ENCODE measurements at places on chromosomes 4 and X.

DNA sequence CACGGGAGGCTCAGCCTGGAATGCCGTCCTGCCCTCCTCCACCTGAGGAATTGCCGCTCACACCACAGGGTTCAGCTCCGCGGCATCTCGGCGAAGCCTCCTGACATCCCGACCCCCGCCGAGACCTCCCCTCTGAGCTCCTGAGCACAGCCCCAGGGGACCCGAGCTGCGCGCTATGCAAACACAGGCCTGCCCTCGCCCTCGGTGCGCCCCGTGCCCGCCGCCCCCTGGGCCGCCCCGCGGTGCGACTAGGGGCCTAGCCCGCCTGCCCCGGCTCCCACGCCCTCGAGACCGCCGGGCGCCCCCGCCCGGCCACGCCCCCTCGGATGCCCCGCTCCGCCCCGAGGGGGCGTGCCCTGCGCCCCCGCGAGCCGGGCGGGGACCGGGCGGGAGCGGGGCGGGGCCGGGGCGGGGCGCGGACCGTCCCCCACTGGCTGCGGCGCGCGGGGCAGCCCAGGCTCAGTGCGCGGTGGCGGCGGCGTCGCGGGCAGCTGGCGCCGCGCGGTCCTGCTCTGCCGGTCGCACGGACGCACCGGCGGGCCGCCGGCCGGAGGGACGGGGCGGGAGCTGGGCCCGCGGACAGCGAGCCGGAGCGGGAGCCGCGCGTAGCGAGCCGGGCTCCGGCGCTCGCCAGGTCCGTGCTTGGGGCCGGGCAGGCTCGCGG lies at the start of gene FGFR3:
Gene FGFR3 (plus strand): TSS at position 462 of the 664 bp plus-strand sequence. CDS start 642 bp downstream, outside the sequence.
- DNase-seq: no peak

- DNase-seq: no peak
Measured at GRCh38 chrX:153450949-153451277, 5.1 kb upstream of the TREX2 start.

- no peak for DNase-seq
Measured at GRCh38 chr4:90443231-90443630, 316.0 kb downstream of the CCSER1 start.

DNA sequence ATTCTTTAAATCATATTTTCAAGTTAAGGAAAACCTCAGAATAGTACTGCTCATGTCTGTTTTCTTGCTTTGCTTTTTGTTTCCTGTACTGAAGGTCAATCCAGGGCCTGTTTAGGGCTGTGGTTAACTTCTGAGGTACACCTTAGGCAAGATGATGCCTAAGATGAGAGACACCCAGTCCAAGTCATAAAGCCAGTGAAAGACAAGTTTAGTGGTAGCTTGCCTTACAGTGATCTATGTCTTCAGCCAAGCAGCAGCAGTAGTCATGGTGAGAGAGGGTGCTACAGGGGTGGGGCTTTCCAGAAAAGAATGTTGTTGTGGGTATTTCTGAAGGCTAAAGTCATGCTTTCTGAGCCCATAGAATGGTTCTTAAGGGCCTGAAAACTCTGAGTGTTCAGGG lies 173.7 kb downstream of the VSIG4 start:
- DNase-seq: no peak

DNA sequence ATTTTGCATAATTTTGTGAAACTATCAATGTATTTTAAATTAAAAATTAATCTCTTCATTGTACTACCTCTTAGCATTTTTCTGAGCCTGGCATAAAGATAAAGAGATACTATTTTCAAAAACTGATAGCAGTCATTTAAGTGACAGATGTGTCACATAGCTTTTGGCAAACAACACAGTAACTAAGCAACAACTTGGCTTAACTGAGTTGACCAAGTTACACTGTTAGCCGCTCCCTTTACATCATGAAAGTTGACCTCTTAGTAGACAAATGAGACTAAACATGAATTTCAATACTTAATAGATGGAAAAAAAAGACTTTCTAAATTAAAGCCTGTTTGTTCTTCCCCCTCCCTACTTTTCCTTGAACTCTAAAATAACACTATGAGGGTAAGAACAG lies 62.0 kb downstream of the ATP8A1 start:
- DNase-seq: no peak

DNA sequence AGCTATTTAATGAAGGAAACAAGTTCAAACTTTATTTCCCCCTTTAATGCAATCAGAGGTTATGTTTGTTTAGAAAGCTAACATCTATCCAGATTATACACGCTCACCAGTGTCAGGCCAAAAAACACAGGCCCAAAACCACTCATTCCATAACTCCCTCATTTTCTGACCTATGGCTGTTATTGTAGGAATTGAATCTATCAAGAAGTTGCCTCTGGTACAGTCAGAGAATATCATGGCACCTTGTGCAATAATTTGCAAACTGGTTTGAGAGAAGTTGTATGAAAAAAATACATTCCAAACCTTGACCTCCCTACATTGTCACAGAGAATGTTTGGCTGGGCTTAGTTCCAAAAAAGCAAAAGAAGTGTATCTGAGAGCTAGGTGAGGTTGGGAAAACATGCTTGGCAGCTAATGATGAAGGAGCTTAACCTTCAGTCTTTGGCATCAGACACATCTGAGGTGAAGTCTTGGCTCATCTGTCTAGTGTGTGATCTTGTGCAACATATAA lies 591.0 kb downstream of the ANKRD50 start:
- no peak for DNase-seq

DNA sequence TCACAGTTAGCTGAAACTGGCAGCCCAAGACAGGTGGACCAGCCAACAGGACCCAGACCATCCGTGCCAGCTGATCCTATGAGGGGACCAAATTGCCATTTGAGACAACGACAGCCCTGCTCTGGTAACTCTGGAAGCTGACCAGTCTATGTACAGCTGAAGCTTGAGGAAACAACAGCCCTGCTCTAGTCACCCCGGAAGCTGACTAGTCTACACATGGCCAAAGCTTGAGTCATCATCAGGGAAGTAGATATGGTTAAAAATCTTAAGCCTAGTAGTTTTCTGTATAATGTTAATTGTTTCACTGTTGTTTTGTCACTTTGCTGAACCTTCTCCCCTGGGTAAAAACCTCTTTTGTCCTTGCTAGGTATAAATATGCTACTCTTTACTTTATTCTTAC lies 905.4 kb upstream of the NDST4 start:
- DNase-seq: no peak

DNA sequence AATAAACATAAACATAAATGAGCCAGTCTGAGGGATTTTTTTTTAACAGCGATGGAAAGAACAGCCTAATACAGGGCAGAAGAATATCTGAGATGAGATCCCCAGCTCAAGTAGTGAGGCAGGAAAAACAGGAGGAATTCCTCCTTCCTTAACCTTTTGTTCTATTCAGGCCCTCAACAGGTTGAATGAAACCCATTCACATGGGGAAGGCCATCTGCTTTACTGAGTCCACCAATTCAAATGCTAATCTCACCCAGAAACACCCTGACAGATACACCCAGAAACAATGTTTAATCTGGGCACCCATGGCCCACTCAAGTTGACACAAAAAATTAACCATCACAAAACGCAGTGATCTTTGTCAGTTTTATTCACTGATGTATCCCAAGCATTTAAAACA lies 45.5 kb downstream of the SMIM31 start:
- DNase-seq: no peak

DNA sequence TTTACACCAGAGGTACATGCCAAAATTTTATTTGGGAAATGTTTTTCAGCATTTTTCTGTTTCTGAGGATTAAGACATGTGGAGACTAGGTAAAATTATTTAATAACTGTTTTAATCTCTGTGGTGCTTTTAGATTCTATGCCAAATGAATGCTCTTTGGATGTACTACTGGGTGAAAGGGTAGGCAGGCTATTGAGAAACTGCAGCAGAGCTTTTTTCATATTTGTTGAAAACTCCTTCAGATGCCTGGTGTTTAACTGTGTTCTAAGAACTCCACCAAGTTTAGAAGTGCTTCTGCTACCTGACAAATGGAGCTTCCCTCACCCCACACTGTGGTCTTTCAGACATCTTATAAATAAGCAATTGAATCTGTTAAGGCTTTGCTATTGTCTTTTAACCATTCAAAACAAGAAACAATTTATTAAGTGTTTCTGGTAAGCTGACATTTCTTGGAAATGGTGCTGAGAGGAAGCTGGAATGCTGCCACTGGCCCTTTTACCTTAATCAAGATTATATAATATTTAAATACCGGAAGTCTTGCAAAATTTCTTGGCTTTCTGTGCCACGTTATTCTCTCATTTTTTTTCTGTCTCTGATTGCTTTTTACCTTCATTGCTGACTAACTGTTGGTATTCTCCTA lies 51.2 kb upstream of the CYSLTR1 start:
- no peak for DNase-seq

GRCh38 chrX:116284400-116284799 lies 113.9 kb downstream of the AGTR2 start:
- no peak for DNase-seq

DNA sequence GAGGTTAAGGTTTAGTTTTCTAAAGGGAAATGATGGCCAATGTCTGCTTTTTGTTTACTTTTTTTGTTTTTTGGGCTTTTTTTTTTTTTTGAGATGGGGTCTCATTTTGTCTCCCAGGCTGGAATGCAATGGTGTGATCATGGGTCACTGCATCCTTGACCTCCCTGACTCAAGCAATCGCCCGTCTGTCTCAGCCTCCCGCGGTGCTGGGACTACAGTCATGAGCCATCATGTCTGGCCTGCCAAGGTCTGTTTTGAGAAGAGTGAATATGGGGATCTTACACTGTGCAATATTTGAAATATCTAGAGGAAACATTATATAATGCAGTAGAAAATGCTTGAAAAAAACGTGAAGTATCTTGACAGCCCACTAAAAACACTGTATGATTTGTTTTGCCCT lies 162.5 kb downstream of the GASK1B start:
- DNase-seq: no peak

DNA sequence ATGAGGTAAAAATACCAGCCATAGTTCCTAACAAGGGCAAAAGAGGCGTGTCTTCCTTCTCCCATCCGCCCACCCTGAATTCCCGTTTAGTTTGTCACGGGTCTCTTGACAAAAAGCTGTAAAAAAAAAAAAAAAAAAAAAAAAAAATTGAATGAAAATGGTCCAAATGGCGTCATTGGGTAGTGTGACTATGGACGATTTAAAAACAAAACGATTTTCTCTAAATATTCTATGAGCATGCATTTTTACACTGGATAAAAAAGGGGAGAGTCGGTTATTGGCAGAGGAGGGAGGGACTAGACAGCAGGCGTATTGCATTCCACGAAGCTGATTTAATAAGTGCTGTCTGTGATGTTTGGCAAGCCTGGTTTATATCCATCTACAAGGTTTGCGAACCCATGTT lies at the start of gene FAM133A:
Gene FAM133A (plus strand): TSS at position 338 of the 403 bp plus-strand sequence. CDS start 35,214 bp downstream, outside the sequence.
- DNase-seq: peak; percentile 24

DNA sequence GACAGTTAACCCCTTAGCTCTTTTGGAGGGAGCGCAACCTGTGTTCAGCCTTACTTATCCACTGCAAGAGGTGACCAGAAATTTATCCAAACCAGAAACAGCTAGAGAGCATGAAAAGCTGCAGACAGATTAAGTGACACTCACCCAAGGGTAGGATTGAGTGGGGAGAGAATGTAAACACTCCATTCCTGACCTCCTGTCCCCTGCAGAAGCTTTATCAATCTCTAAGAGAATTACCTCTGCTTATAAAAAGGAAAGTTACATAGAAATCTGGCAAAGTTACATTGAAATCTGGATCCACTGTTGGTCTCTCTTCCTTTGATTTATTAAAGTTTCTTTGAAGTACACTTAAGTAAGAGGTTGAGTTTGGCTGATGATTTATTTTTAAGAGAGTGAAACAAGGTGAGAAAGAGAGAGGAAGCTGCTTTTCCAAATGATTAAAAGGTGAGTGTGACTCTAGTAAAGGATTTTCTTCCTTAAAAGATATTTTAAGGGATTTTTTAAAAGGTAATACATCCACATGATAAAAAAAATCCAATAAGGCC lies 112.3 kb downstream of the ANAPC4 start:
- no peak for DNase-seq

- no peak for DNase-seq
Measured at GRCh38 chr4:41069257-41069656, 145.1 kb downstream of the APBB2 start.

DNA sequence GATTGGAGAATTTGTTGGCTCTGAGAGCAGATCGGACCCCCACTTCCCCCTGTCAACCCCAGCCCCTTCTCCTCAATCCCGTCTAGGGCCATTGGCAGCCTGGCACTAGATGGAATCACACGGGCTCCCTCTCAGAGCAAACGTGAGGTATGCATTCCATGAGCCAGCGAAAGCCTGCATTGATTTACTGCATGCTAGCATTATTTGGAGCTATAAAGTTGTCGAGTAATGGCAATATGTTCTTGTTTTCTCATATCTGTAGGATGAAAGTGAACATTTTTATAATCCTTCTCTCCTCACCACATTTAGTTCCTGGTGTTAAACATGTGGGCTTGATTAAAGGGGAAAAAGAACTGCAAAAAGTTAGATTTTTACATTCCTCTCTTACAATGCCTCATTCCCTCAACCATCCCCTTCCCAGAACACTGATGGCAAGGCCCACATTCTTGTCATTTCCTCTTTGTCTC lies 159.2 kb downstream of the SPRY1 start:
- no peak for DNase-seq

- DNase-seq: no peak
Measured at GRCh38 chr4:137213372-137214173, 318.7 kb downstream of the PCDH18 start.

DNA sequence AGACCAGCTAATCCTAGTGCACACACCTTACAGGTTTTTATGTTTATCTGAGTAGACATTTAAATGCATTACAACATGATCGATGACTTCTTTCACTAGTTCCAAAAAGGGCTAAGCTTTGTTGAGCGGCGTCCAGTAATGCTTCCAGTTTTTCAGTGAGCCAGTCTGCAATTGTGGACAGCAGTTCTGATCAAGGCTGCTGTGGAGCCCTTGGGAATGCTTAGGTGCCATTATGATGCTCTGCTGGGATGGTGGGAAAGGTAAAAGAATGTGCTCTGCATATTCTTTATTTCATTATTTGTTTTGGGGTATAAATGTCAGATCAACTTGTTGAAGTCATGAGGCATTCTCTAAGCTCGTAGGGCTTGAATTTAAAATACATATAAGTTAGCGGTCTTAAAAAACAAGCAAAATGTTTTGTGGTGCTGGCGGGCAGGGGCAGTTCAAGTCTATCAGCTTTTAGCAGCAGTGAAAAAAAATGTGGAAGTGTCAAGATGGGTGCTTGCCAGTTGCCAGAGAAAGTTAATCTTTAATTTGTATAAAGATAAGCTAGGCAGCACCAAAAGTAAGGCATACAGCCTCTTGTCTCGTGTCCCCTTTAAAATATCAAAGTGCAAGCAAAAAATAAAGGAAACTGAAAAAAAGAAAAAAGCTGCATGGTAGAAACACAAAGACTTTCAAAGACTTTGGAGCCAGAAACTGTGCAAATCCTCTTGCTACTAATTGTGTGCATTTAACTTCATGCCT lies 5.8 kb downstream of the MID1IP1 start:
- no peak for DNase-seq

DNA sequence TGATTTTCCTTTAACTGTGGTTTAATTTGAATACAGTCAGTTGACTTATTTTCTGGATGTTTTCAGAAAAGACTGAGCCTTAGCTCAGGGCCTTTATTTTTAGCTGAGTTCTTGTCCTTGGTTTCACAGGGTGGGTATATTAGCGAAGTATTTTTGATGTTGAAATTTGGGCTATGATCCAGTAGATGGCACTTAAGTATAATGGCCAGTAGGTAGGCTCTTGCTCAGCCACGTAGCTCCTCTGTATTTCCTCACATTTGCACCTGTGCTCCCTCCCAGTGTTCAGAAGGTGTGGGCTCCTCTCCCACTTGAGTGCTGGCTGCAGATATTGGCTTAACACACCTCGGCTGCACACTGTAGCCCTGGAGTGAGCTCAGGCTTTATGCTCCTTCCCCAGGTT lies 549.9 kb upstream of the AMOT start:
- DNase-seq: no peak
